Jurkat, Clone E6-1 (cell line): ENCODE measurements at places on chromosomes 13 and 19.

GRCh38 chr13:113671066-113672001, 4.3 kb downstream of the GRK1 start:
- no peak for DNase-seq

- no peak for DNase-seq
Observed at GRCh38 chr19:56966225-56966696, 125.7 kb upstream of the PEG3 start.

DNA sequence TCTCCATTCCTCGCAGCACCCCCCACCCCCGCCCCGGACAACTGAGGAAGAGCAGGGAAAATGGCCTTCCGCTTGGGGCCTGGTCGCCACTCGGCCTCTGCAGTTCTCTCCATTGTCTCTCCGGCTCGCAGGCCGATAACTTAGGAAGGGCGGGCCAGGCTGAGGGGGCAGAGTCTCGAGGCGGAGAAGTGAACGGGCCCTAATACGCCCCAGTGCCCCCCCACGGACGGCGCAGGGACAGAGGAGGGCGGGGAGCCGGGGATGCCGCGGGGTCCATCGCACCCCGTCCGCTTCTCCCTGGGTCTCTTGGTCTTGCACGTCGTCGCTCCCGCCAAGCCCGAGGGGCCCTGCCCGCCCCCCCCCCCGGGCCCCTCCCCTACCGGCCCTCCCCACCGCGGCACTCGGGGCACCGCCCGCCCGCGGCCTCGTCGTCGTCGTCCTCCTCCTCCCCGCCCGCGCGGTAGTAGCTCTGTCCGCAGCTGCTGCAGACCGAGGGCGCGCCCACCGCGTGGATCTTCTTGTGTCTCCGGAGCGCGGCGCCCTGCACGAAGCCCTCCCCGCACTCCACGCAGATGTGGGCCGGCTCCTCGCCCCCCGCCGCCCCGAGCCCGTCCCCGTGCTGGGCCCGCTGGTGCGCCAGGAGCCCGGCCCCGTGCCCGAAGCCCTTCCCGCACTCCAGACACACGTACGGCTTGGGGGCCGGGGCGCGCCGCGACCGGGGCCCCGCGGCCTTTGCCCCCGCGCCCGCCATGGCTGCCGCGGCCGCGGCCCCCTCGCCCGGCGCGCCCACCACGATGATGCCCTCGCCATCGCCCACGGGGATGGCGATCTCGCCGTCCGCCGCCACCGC, 33.2 kb downstream of the ZNF787 start:
- DNase-seq = no peak

DNA sequence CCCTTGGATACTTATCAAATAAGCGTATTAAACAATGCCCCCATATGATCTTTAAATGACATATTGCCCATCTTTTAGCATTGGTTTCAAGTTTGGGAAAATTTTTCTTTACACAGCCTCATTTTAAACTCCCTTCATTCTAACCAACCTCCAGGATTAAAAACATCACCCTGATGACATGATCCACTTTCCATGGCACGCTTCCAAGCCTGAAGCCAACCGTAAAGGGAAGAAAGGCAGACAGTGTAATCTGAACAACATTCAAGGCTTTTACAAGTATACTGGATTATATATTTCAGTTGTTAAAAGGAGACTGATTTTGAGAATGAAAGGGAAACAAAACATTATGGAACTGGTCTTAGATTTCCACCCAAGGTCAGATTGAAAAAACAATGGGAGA, 1721.9 kb downstream of the OLFM4 start:
- DNase-seq = no peak

- no peak for DNase-seq
Observed at GRCh38 chr19:28289295-28290063, 923.5 kb downstream of the UQCRFS1 start.

DNA sequence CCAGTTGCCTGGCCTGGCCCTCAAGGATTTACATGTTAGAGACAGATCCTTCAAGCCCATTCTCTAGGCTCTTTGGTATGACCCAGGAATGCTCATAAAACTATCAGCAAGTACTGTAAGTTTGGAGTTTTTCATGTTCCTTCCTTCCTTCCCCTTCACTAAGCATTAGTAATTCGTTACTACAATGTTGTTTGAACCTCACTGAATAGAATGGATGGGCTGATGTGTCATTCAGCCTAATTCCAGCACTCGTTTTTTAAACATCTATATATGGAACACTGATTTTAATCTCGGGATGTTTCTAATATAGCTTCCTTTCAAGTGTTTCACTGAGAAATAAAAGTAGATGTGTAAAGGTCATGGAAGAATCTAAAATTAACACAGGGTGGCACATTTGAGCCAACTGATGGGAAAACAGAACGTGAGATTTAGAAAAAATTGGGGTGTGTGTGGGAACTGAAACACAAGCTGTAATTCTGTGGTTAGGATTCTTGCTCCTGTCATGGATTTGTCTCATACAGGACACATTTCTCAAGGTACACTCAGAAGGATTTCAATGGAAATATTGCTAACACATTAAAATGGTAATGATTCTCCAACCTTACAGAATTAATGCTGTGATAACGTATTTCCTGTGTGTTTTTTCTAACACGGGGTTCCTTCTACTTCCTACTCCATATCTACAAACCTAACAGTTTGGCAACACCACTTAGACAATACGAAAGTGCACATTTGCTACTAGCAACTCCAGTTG, 93.4 kb downstream of the FLT1 start:
- DNase-seq = no peak

- no peak for DNase-seq
Observed at GRCh38 chr13:39373145-39373544, 229.8 kb downstream of the LHFPL6 start.

DNA sequence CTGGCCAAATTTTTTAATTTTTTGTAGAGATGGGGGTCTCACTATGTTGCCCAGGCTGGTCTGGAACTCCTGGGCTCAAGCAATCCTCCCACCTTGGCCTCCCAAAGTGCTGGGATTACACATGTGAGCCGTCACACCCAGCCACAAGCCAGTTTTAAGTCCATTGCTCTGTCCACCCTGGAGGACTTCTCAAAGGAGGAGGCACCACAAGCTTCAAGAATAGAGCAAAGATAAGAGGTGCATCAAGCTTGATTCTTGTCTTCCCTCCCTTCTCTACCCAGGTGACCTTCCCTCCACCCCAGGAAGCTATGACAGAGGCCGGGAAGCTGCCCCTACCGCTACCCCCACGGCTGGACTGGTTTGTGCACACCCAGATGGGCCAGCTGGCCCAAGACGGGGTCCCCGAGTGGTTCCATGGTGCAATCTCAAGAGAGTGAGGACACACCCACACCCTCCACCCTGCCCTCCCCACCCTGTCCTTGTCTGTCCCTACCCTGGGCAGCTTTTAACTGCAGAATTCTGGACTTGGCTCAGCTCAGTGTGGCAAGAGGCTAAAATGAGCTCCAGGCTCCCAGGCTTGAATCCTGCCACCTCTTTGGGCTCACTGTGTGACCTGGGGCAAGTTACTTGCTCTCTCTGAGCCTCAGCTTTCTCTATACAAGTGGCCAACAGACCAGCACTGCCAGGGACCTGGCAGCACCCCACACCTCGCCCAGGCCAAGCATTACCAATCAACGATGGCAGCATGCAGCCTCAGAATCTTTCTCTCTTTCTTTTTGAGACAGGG, 5.2 kb downstream of the HSH2D start:
- DNase-seq = no peak

GRCh38 chr19:43777163-43777695, 3.5 kb downstream of the KCNN4 start:
- peak; percentile 85 for DNase-seq

- DNase-seq = no peak
Observed at GRCh38 chr13:109410868-109411267, 375.5 kb downstream of the IRS2 start.

DNA sequence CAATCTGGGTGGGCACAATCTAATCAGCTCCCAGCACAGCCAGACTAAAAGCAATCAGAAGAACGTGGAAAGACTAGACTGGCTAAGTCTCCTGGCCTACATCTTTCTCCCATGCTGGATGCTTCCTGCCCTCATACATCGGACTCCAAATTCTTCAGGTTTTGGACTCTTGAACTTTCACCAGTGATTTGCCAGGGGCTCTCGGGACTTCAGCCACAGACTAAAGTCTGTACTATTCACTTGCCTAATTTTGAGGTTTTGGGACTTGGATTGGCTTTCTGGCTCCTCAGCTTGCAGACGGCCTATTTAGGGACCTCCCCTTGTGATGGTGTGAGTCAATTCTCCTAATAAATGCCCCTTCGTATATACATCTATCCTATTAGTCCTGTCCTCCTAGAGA, 66.6 kb upstream of the SOX21 start:
- DNase-seq = no peak

DNA sequence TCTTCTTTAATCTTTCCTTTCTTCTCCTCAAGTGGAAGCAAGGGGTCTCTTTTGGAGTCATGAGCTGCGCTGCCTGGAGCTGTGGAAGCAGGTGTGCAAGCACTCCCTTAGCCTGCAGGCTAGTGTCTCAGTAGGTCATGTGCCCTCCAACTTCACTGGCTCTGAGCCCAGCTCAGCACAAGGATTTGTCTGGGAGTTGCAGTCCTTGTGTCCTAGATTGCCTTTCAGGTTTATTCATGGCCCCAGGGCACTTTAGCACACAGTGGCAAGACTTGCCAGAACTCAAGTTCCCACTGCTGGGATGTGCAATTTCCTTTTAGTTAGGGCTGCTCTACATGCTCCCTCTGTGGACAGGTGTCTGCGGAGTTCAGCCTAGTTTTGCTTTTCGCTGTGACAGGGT, 211.7 kb downstream of the LIG4 start:
- no peak for DNase-seq

DNA sequence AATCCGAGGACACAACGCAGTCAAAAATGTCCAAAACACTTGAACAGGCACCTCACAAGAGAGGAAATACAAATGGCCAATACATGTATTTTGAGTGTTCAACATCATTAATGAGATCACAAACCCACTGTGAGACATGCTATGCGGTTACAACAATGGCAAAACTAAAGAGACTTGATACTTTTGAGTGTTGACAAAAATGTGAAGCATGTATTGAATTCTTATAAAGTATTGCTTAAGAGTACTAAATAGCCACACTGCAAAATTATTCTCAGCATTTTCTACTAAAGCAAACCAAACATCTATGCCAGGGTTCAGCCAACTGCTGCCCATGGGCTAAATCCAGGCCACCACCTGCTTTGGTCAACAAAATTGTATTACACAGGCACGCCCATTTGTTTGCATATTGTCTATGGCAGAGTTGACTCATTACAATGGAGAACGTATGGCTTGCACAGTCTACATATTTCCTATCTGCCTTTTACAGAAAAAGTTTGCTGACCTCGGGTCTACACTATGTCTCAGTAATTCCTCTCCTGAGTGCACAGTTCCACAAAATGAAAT, 135.3 kb downstream of the B3GLCT start:
- no peak for DNase-seq

DNA sequence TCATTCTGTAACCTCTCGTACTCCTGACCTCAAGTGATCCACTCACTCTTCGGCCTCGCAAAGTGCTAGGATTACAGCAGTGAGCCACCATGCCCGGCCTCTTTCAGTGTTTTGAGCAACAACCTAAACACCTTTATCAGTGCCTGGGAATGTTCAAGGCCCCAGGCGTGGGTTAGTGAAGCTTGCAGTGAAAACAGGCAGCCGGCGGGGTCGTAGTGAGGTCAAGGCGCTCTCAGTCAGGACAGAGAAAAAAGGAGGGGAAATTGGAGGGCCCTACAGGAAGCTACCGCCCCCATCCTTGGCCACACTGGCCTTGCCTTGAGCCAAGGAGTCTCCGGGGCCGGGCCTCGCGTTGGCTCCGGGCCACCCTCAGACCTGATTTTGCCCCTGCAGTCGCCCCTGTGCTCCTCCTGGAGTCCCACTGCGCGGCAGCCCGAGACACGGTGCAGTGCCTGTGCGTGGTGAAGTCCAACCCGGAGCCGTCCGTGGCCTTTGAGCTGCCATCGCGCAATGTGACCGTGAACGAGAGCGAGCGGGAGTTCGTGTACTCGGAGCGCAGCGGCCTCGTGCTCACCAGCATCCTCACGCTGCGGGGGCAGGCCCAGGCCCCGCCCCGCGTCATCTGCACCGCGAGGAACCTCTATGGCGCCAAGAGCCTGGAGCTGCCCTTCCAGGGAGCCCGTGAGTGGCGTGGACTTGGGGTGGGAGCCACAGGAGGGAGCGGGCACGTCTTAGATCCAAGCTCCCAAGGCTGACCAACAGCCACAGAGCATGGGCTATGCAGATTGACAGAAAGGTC, 17.7 kb downstream of the MAG start:
- DNase-seq = no peak

- DNase-seq = no peak
Observed at GRCh38 chr13:23990455-23990854, 93.2 kb upstream of the C1QTNF9B start.

GRCh38 chr13:36130552-36131221, 495 bp downstream of the DCLK1 start:
- DNase-seq = no peak

- DNase-seq = peak; percentile 35
Observed at GRCh38 chr13:38045278-38046048, 175.9 kb upstream of the TRPC4 start.

GRCh38 chr13:71054358-71054757, 812.6 kb downstream of the DACH1 start:
- DNase-seq = no peak

- DNase-seq = no peak
Observed at GRCh38 chr19:7211191-7211951, 82.8 kb downstream of the INSR start.

DNA sequence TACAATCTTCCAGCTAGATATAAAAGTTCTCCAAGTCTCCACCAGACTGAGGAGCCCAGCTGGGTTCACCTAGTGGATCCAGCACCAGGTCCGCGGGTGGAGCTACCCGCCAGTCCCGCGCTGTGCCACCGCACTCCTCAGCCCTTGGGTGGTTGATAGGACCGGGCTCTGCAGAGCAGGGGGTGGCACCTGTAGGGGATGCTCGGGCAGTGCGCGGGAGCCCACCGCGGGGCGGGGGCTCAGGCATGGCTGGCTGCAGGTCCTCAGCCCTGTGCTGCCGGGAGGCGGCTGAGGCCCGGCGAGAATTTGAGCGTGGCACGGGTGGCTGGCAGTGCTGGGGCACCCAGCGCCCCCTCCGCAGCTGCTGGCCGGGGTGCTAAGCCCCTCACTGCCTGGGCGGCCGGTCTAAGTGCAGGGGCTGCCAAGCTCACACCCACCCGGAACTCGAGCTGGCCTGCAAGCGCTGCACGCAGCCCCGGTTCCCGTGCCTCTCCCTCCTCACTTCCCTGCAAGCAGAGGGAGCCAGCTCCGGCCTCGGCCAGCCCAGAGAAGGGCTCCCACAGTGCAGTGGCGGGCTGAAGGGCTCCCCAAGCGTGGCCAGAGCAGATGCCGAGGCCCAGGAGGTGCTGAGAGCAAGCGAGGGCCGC, 542.8 kb upstream of the PCDH9 start:
- DNase-seq = no peak

- no peak for DNase-seq
Observed at GRCh38 chr19:58128041-58128685, 22.4 kb downstream of the ZNF329 start.

DNA sequence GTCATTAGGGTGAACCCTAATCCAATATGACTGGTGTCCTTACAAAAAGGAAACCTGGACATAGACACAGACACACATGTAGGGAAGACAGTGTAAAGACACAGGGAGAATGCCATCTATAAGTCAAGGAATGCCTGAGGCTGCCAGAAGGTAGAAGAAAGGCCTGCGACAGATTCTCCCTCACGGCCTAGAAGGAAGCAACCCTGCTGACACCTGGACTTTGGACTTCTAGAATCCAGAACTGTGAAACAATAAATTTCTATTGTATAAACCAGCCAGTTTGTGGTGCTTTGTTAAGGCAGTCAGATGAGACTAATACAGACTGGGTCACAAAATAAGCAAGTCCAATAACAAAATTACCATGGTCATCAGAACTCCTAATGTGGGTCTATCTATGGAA, 120.4 kb downstream of the ENOX1 start:
- no peak for DNase-seq

GRCh38 chr19:15299568-15300409, 32.5 kb downstream of the BRD4 start:
- DNase-seq = no peak
